ENCODE measurements at places on chromosomes 6 and 20. TPM values are rescaled to one million over a fixed set of nuclear protein-coding genes. Genes with fewer than 3 reads are reported as not detected.

BMP5 gene
- not detected for polyA plus RNA-seq

SIGLEC1 gene
- not detected for polyA plus RNA-seq

DNA sequence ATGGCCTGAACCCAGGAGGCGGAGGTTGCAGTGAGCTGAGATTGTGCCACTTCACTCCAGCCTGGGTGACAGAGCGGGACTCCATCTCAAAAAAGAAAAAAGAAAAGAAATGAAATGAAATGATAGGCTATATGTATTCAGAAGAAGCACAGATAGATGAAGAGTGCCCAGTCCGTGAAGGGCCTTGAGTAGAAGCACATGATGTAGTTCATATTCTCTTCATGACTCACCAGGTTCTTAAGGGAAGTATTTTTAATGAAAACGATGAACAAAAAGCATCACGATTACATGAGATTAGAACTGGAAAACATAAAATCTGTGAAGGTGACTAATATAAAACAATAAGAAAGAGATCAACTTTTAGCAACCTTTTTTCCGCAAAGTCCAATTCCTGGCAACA is 29.8 kb downstream of the TPD52L1 start:
- DNase-seq: no peak

- DNase-seq: no peak
Measured at GRCh38 chr20:54178256-54178655, 4.5 kb upstream of the CYP24A1 start.

DNA sequence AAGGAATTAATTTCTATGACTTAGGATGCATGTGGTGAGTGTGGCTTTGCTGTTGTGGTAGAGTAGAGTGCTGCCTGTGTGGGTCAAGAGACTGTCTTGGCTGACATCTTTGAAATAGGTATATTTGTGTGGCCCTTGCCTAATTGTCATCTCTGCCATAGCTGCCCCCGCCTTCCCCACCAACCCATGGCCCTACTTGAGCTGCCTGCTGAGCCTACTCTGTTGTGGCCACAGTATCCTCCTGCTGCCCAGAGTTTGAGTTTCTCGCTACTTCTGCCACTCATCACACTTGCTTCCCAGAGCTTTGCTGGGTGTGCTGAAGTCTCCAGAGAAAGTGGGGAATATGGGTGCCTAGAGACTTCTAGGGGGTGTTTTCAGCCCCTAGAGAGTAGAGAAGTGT is 8.0 kb downstream of the PLCG1 start:
- no peak for DNase-seq

DNA sequence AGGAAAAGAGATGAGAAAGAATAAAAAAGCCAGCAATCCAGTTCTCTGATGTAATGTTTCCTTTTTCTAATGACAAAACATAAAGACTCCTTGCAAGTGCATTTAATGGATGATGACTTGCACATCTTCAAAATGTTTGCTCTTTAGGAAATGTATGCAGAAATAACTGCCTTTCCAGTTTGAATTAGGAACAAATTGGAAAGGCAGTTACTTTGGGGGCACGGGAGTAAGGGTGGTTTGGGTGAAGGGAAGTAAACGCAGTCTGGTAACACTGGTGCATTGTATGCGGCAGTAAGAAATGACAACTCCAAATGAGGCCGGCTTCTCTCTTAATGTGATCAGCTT is 57.6 kb upstream of the REV3L start:
- DNase-seq: no peak

DNA sequence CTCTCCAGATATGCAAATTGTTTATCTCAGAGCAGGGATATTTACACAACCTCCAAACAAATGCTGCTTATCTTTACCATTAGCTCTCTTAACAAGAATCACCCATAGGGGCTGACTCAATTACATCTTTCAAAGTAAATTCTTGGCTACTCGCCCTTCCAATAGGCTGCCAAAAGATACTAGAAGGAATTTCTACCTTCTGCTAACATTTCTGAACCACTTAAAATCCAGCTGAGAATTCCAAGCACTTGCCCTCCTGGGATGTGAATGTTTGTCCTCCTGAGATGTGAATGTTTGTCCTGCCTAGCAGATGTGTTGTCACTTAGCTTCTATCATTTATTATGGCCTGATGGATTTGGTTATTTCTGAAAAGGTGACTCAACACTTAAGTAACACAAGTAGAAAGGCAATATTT is 388.0 kb downstream of the GJA1 start:
- no peak for DNase-seq
